ENCODE measurements at places on chromosomes 5 and 9.
A peak's percentile ranks its signal among the peaks of the same experiment; 100 is the strongest.

- DNase-seq, result peak; percentile 88
Observed at GRCh38 chr5:177006265-177006972, at the start of gene UIMC1. TSS of gene UIMC1 (minus strand) at chr5:177006779. CDS start at chr5:176982615, 24,164 bp downstream.

GRCh38 chr9:123389070-123389469, 33.1 kb downstream of the CRB2 start:
- DNase-seq, result no peak

- DNase-seq, result no peak
Observed at GRCh38 chr5:37951946-37952721, 112.3 kb upstream of the GDNF start.

DNA sequence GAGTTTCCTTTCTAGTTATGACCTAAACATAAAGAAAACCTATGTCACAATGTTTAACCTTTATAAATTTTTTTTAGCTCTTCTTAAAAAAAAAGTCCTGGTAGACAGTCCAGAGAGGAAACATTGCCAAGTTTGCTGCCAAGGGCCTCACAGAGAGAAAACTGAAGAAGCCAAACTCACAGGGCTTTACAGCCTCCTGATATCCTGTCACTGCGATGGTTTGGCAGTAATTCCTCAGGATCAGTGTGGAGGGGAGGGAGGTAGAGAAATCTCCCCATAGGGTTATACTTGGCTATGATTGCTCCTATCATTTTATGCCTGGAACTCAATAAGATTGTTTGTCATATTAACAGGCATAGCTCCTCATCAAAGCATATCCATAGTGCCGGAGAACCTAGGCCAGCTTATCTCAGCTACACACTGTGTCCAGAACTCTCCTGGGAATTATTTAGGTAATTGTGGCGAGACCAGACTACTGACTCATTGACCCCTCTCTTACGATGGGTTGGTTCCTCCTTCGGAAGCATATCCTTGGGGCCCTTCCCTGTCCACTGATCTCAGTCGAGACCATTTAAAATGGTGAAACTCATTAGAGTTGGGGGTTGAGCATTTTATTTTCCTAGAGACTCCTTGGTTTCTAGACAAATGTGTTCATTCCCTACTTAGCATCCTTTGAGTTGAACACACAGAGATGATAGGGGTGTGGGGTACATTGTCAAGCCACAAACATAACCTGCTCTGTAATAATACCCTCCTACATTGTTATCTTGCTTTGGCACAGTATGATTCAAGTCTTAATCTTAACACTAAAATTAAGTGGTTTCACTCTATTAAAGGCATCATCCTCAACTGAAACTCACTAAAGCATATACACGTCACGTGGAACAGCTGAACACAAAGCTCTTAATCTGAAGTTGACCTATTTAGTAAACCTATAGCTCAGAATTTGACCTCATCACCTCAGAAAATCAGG, 53.4 kb upstream of the TMC1 start:
- no peak for DNase-seq

- peak; percentile 33 for DNase-seq
Observed at GRCh38 chr5:149990518-149991376, 9.7 kb downstream of the TIGD6 start.

DNA sequence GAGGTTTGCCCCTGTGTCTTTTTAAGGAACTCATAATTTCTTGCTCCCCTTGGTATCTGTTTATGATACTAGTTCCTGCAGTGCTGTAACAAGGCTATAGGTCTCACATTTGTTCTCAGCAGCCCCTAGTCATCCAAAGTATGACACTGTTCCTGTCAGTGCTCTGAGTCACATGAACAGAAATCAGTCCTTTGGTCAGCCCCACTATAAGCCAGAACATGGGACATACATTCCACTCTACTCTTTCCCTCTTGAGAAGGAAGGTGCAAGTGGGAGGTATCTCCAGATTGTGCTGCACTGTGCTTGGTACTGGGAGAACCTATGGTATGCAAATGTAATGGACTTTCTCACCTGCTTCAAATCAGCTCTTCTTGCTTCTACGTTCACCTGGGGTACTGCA, 87.0 kb downstream of the IARS1 start:
- DNase-seq, result no peak
